ENCODE measurements at places on chromosomes 12 and 14.

DNA sequence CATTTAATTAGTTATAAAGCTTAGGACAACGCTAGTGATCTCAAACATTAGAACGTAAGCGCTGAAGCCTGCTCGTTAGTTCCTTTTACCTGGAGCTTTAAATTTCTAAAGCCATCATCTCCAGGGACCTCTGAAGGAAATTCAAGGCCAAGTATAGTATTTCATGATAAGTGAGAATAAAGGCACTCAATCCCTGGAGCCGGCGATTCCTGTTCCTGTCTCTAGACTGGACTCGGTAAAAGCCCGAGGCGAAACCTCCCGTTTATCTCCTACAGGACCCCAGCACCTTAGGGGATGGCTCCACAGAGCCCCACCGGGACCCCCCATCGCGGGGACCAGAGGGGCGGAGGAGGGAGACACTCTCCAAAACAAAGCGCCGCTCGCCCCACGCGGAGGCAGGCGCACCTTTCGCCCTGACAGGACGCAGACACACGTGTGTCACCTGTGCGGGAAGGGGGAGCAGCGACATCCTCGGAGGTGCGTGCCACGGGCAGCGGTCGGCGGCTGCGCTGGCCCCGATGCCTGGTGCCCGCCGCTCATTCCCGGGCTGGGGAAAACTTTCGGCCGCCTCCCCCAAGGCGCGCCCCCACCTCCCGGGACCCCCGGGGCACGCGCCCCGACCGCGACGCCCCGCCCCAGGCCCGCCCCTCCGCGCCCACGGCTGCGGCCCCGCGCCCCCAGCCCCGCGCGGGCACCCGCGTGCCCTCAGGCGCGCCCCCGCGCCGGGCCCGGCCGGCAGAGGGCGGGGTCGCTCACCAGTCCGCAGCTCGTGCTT lies 678 bp downstream of the RPS6KA5 start:
- no peak for DNase-seq

GRCh38 chr14:91220581-91221000 lies 23.9 kb downstream of the GPR68 start:
- no peak for DNase-seq

DNA sequence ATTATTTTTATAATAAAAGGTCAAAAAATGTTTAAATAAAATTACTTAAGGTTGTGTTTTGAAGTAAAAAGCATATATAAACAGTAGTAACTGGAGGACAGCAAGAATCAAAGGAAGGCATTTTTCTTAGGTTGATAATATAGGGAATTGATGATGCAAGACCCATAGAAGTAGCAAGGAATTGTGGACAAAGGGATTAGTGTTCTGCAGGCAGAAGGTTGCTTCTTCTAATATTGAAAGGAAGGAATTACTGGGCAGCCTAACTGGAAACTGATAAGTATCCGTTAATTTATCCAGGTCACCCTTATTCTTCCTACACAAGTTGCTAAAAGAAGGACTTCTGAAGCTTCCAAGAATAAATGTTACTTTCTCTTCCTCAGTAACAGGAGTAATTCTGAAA lies 54.5 kb upstream of the ALX1 start:
- no peak for DNase-seq

- no peak for DNase-seq
These were observed 3.1 kb downstream of the WNT10B start for GRCh38 chr12:48968467-48968866.

GRCh38 chr12:102061560-102062418 lies at the start of gene WASHC3:
WASHC3 (minus strand) TSS chr12:102061991; CDS start chr12:102061962, 29 bp downstream.
- peak; percentile 91 for DNase-seq

DNA sequence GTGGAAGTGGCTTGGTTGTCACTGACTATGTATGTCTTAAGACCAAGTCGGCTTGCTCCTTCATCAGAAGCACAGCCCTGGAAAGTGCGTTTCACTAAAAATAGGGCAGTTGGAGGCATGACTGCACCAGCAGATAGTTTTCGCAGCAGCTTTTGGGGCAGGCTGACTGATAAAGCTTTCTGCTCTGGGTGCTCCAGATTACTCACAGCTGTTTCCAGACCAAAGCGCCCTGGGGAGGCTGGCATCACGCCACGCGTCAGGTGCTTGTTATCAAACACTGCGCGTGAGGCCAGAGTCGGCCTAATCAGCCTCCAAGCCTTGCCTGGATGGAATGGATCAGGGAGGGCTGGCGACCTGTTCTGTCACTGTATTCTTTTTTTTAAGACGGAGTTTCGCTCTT lies 13.3 kb upstream of the LRRC10 start:
- DNase-seq = no peak

GRCh38 chr14:59200195-59200594 lies 11.7 kb downstream of the DAAM1 start:
- DNase-seq = no peak

DNA sequence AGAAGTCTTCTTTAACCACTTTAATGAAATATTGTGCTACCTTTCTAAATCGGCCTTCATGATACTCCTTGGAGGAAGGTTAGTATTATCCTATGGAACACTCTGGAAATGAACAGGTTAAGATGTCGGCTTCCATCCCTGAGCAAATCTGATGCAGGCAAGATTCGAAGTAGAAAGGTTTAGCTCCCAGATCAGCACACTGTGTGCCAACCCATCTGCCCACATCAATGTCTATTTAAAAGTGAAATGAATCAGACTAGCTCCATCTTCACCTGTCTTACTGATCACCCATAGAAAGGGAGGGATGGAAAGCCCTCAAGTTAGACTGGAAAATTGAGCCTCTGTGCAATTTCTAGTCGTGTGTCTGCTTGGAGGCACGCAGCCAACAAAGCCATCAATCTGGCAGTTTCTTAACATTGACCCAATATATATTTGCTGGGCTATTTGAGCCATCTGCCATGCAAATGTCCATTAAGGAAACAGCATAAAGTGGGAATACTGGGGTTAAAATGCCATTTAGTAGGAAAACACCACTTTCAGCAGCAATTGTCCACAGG lies 506.1 kb downstream of the RMST start:
- no peak for DNase-seq

GRCh38 chr14:76497550-76498462 lies 121.9 kb downstream of the ESRRB start:
- DNase-seq = no peak

- no peak for DNase-seq
These were observed 504.6 kb downstream of the ALG10 start for GRCh38 chr12:34526946-34527345.

DNA sequence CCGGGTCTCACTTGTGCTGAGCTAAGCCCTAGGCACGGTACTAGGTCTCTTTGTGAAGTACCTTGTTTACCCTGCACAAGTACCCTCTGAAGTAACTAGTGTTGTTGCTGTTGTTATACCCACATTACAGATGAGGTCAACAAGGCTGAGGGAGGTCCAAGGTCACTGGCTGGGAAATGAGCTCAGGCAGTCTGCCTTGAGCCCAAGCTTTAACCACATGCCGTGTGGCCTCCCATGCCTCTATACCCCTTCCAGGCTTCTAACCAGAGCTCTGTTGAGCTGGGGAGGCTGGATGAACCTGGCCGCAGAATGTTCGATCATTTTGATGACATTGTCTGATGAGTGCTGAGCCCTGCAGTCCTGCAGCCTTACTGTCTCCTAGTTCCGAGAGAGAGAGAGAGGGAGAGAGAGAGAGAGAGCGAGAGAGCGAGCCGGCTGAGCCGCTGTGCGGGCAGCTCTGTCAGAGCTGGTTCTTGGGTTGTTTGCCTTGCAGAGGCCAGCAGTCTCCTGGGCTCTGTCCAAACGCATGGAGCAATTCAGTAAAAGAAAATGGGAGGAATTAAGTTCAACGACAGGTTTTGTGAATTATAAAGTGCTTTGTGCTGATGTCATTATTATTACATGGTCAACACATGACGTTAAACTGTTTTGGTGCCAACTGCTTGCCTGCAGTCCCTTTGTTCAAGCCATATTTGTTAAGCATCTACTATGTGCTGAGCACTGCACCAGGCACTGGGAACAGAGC lies 13.1 kb downstream of the JDP2 start:
- DNase-seq = no peak

GRCh38 chr12:27468241-27468640 lies 21.7 kb downstream of the SMCO2 start:
- no peak for DNase-seq

DNA sequence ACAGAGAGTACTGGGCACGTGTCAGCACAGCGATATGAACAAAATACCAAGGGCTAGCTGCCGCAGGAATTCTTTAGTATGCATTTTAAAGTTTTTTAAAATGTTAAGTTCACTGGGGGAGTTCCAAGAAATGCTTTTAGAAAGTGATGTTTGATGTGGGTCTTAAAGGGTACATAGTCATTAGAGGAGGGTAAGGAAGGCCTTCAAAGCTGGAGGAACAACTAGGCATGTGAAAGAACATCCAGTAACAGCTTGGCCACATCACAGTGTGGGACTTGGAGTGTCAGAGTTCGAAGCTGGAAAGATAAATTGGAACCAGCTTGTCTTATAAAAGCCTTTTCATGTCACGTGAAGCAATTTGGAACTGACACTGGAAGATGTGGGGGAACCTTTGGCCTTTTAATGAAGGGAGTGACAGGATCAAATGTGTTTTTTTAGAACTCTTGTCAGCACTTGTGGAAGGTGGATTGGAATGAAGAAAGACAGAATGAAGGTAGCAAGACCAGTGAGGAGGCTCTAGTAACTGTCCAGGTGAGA lies 57.7 kb downstream of the WDR20 start:
- DNase-seq = no peak

- DNase-seq = no peak
These were observed 124.6 kb upstream of the SFSWAP start for GRCh38 chr12:131586269-131586668.

GRCh38 chr12:77300811-77301210 lies 235.4 kb upstream of the E2F7 start:
- DNase-seq = no peak

- DNase-seq = no peak
These were observed 7.2 kb downstream of the SLC38A4 start for GRCh38 chr12:46818642-46819041.

GRCh38 chr12:103050273-103050672 lies 92.8 kb downstream of the ASCL1 start:
- DNase-seq = no peak

GRCh38 chr12:12266873-12267741 lies at the start of gene LRP6:
LRP6 (minus strand) TSS chr12:12267044; CDS start chr12:12266735, 309 bp downstream.
- peak; percentile 52 for DNase-seq

- DNase-seq = no peak
These were observed 18.6 kb downstream of the LARP4 start for GRCh38 chr12:50419112-50419909.

DNA sequence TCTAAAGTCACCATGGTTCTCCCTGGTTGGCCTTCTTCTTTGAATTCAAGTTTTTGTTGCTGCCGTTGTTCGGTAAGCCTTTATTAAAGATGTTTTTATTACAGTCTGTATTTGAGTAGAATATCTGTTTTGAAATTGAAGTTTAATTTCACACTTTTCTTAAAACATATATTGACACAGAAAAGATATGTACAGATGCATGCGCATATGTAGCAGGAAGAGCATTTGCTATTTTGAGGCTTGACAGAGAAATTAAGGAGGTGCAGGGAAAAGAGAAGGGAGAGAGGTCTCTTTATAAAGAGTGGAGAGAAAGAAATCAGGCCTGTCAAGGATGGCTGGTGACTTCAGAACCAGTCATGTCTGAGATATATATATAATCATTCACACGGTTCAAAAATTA lies 46.0 kb upstream of the TRIM9 start:
- no peak for DNase-seq

- DNase-seq = no peak
These were observed 90.3 kb downstream of the RPS6KA5 start for GRCh38 chr14:90970167-90970600.

- DNase-seq = no peak
These were observed 596 bp upstream of the BICD1 start for GRCh38 chr12:32105986-32106516.

- no peak for DNase-seq
These were observed 16.6 kb downstream of the FBXW8 start for GRCh38 chr12:116927244-116927940.

DNA sequence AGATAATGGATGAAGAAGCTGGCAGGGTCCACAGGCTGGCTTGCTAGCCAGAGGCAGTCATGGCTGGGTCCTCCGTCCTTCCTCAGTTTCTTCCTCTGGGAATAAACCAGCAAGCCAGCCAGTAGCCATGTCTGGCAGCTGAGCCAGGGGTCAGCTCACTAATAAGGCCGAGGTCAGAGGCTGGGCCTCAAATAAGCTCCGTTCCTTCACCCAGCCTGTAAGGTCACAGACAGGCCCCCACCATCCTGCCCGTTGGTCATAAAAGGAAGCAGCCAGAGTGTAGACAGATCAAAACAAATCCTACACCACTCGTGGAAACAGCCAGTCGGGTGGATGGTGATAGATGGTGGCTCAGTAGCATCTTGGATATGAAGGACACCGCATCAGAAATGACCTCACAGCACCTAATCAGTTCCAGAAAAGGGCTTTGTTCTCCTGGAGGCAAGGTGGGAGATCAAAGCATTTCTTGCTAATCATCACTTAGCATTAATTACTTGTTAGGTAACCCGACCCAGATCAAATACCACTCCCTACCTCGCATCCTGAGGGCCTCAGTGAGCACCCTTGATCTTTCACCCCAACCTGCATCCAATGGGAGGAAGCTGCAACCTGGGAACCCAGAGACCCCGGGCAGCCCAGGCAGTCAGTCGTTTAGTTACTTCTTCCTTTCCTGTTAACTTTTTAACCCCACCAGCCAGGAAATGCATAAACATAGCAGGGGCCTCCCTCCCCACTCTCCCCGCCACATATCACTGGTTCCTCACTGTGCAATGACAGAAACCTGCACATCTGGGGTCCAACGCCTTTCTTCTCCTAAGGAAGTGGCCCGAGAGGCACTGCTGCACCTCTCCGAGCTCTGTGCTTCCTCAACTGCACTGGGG lies 90.2 kb downstream of the KDM2B start:
- DNase-seq = no peak

DNA sequence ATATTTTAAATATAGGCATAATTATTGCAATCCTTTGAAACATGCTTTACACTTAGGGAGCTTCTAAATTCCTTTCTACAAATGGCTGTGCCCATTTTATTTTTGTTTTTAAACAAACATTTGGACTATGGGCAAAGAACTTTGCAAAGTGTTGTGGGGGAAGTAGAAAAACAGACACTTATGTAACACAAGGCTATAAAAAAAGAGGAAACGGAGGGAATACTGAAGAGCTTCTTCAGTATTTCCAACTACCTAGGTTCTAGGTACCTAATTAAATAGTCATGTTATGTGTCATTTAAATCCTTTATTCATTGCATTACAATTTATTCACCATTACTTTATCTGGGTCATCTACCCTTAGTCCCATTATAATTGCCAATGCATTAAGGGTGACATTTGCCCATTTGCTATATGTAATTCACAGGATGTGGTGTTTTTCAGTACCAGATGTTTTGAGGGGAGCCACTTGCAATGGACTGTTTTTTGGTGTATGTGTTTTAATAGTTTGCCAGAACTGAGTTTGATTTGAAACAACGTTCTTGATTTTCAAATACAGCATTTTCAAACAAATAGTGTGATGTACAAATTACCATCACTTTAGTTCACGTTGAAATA lies 1.5 kb upstream of the MSRB3 start:
- no peak for DNase-seq

- peak; percentile 41 for DNase-seq
These were observed 521 bp downstream of the CDK2AP1 start for GRCh38 chr12:123271001-123271668.

- DNase-seq = no peak
These were observed 13.8 kb downstream of the UBE2N start for GRCh38 chr12:93427779-93428564.
